ENCODE measurements at places on chromosomes 5 and 9. TPM values are rescaled to one million over a fixed set of nuclear protein-coding genes. Genes with fewer than 3 reads are reported as not detected.

Gene OBP2B
- not detected for polyA plus RNA-seq

Gene PCDHA12
- polyA plus RNA-seq = 0.05 TPM

Gene FKTN
- 16.8 TPM for polyA plus RNA-seq

Gene OTULINL
- 3.3 TPM for polyA plus RNA-seq

Gene SH3TC2
- polyA plus RNA-seq = 3.0 TPM

Gene GCNT4
- 0.07 TPM for polyA plus RNA-seq

Gene LHX3
- not detected for polyA plus RNA-seq

Gene SPEF2
- polyA plus RNA-seq = 6.7 TPM

Gene PCDHGA8
- polyA plus RNA-seq = 0.59 TPM

Gene FBXO10
- polyA plus RNA-seq = 42.1 TPM

Gene HARS1
- 52.1 TPM for polyA plus RNA-seq

Gene EFNA5
- 11.4 TPM for polyA plus RNA-seq

Gene SPATA31C1
- not detected for polyA plus RNA-seq

Gene IL7R
- 1.3 TPM for polyA plus RNA-seq

Gene TPPP
- polyA plus RNA-seq = 5.3 TPM

Gene LCN1
- not detected for polyA plus RNA-seq

Gene PPP3R2
- not detected for polyA plus RNA-seq

Gene RGMB
- 45.6 TPM for polyA plus RNA-seq

Gene GDNF
- polyA plus RNA-seq = 4.8 TPM

Gene UGT3A1
- 18.4 TPM for polyA plus RNA-seq

Gene BAAT
- 0.60 TPM for polyA plus RNA-seq

Gene PCDHA1
- polyA plus RNA-seq = not detected

Gene LPCAT1
- 30.3 TPM for polyA plus RNA-seq

Gene CSF2
- polyA plus RNA-seq = not detected

Gene OGN
- polyA plus RNA-seq = 369 TPM

Gene CAMLG
- polyA plus RNA-seq = 54.7 TPM

Gene SLC6A18
- polyA plus RNA-seq = not detected

Gene PROB1
- 54.2 TPM for polyA plus RNA-seq

Gene EIF4E1B
- polyA plus RNA-seq = not detected

Gene PDGFRB
- 125 TPM for polyA plus RNA-seq

Gene ACTBL2
- not detected for polyA plus RNA-seq

Gene GABRA6
- polyA plus RNA-seq = not detected

Gene FOXD4
- polyA plus RNA-seq = 1.3 TPM

Gene SLC34A3
- polyA plus RNA-seq = 0.47 TPM

Gene IFNB1
- polyA plus RNA-seq = not detected

Gene JAKMIP2
- polyA plus RNA-seq = 3.2 TPM

Gene DND1
- 0.30 TPM for polyA plus RNA-seq

Data from muscle of leg (tissue), 16 donors.